ENCODE measurements at places on chromosomes 6 and 20. TPM values are rescaled to one million over a fixed set of nuclear protein-coding genes. Genes with fewer than 3 reads are reported as not detected.

GRCh38 chr6:7818257-7819214 lies 92.1 kb downstream of the TXNDC5 start:
- no peak for DNase-seq

Gene NAPB
- 15.0 TPM for polyA plus RNA-seq

DNA sequence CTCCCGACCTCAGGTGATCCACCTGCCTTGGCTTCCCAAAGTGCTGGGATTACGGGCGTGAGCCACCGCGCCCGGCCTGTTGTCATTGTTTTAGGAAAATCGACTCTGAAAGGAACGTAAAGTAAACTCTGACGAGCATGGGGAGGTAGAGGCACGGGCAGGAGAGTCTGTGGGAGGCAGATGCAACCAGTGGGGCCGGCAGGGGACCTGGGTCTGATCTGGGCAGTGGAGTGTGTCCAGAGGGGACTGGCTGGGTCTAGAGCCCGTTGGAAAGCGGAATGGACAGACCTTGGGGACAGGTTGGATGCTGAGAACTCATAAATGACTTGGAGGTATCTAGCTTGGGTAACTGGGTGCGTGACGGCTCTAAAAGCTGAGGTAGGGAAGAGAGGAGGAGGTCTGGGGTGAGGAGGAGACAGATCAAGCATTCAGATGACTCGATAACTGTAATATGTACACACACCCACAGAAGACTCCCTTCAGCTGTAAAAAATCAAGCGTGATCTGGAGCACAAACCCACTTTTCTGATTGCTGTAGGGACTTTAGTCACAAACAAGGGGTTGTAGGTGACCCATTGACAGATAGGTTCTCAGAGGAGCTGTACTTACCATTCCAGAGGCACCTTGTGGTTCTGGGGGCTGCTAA lies 22.4 kb downstream of the MANBAL start:
- DNase-seq = no peak

DNA sequence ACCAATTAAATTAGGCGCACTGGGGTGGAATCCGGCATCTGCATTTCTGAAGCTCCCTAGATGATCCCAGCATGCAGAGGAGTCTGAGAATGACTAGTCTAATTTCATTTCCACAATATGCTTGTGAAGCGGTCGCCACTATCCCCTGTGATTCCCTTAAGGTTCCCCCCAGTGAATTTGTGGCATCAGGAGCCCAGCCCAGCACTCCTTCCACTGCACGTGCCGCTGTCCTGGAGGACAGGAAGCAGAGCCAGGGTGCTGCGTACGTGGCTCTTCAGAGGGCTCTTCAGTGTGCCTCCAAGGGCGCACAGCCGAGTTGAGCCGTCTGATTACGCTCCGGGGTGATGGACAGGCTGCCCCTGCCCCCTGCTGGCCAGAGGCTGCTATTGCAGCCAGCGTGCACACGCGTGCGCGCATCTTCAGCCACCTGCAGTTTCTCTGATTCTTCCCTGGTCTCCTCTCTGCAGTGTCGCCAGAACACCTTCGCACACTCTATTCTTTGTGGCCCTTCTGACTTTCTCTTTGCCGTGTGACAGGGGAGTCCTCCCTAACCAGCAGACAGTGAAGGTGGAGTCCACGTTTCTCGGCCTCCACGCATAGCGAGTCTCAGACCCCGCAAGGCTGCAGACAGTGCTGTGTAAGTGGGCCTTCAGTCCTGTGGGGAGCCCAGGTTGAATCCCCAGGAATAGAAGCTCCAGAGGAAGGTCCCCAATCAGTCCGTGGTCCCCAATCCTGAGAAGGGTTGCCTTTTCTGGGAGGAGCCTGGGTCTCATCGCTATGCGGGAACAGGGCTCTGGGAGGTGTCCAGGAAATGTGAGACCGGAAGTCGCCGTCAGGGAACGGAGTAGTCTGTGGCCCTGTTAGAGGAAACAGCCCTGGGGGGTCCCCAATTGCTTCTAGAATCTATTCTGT lies 16.5 kb upstream of the NCR2 start:
- DNase-seq = peak; percentile 56

Gene GABRR1
- polyA plus RNA-seq = 2.8 TPM

Gene WFDC12
- not detected for polyA plus RNA-seq

DNA sequence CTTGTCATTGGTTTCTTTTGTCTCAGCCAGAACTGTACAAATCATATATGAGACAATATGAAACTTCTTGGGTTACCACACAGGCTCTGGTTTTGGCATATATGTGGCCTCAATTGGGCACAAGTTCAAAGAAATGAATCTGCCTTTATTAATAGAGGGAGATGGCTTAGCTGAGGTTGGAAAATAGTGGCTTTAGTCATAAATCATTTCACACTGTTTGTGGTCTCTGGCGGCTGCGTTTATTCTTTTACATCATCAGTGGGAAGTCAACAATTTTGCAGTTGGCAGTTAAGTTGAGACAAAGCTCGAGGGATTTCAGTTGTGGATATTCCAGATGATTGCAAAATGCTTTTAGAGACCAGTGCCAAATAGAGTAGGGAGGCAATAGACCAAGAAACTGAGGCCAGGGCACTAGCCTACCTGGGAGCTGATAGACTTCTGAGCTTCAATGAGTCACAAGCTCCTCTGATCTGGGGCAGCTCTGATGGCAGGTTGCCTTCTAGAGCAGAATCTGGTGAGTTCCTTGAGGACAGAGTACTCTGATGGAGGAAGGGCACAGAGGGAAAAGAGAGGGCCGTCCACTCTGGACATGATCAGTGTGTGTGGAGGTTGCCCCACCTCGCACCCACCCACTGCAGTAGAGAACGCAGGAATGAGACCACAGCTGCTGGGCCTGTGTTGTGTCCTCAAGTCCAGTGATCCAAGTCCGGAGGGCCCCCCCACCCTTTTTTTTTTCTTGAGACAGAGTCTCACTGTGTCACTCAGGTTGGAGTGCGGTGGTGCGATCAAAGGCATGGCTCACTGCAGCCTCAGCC lies 73.5 kb downstream of the ARMC2 start:
- DNase-seq = no peak
